ENCODE measurements at places on chromosomes 16 and 17.

DNA sequence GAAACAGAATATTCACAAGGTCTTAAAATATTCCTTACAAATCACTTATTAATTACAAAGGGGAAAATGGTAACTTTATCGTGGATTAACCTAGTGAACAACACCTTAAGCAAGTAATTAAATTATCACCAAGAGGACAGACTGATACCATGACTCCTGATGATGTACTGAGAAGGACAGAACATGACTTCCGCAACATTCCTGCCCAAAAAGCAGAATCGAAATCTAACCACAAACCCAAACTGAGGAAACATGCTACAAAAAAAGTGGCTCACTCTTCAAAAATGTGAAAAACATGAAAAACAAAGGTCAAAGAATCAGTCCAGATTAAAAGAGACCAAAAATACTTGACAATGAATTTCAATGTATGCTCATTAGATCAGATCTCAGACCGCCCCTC is 151.5 kb downstream of the AATF start:
- no peak for DNase-seq

DNA sequence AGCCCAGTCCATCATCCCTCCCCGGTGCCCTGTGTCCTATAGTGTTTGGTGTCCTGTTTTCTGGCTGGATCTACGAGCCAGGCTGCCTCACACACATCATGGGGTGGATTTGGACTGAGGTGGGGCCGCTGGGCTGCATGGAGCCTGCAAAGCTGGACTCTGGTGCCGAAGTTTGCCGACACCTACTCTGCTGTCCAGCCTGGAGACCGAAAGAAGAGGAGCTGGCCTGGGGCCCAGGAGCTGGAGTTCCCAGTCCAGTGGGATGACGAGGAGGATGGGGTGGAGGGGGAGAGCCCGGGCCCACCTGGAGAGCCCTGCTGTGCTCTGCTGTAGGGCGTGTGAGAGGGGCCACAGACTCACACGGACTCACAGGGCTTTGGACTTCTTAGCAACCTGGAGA is 40.3 kb upstream of the ENPP7 start:
- no peak for DNase-seq

GRCh38 chr16:19163215-19163614 is 4.8 kb upstream of the SYT17 start:
- DNase-seq = no peak

GRCh38 chr17:17641621-17642409 is 39.4 kb upstream of the RAI1 start:
- DNase-seq = peak; percentile 74

DNA sequence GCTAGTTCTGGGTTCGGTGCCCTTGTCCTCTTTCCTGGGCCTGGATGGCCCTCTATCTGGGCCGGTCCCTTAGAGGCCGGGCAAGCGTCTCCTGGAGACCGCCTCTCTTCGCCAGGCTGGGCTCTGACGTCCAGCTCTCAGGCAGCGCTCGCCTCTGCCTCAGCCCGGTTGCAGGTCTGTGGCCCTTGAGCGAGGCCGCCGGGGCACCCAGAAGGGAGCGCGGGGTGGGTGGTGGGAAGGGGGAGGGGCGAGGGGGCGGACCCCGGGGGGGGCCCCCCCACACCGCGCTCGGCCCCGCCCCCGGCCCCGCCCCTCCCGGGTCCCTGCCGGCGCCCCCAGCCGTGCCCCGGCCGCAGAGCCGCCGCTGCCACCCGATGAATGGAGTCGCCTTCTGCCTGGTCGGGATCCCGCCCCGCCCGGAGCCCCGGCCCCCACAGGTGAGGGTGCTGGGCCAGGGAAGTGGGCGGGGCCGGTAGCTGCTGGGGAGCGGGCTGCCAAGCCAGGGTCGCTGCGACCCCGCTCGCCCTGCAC is at the start of gene ARHGAP23:
Gene ARHGAP23 (plus strand): TSS at position 353 of the 531 bp plus-strand sequence. CDS start 22 bp downstream, at position 375.
- peak; percentile 12 for DNase-seq

DNA sequence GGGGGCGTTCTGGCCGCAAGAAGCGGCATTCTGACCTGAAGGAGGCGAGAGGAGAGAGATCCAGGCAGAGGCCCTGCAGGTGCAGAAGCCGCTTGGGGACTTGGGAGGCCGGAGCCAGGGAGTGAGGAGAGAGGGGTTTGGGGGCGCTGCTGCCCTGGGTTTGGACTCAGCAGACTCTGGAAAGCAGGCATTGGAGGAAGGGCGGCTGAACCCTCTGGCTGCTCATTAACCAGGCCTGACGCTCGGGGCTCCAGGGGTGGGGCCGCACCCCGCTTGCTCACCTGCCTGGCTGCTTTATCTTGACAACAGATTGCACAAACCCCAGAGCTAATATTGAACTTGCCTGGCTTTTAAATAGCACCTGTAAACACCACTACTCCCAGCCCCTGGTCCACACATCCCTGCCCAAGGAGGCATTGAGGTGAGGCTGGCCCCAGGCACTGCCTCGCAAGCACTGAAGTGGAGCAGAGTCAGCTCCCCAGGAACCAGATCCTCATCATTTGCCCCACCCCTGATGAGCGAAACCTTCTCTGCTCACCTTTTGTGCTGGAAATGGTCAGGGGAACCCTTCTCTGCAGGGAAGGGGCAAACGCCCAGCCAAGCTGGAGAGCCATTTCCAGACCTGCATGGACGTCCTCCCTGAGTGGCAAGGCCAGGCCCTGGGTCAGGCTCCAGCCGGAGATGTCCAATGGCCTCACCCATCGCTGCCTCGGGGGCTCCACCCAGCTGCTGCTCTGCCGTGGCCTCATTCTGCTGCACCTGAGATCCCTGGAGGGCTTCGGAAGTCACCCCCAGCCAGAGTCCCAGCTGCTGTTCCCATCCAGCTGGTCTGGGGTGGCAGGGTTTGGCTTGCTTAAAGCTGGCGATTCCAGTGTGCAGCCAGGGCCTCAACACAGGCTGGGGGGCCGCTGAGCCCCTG is 190.2 kb upstream of the GSE1 start:
- DNase-seq = no peak

GRCh38 chr17:47802341-47803022 is 19.1 kb downstream of the OSBPL7 start:
- DNase-seq = peak; percentile 57

- DNase-seq = no peak
Measured at GRCh38 chr17:68248891-68249290, 1.0 kb downstream of the AMZ2 start.

GRCh38 chr16:2174396-2175131 is 19.0 kb downstream of the TRAF7 start:
- DNase-seq = no peak

DNA sequence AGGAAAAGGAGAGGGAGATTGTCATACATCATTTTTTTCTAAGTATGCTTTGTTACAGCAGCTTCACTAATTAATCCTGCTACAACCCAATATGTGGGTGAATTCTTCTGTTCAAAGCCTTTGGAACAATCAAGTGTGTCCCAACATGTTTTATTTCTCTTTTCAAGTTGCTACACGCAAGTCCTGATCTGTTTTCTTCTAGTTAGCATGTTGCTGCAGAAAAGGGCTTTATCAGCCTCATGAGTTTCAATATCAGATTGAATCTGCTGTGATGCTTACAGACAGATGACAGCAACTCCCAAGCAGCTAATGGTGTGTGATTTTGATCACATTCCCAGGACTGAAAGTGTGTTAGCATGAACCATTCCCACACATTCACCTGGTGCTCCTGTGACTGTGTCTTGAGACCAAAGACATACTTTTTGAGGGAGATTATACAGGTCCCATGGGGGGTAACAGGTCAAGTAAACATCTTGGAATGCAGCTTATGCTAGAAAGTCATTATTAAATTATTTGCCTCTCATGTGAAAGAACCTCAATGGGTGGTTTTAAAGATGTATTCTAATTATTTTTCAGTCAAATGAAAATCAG is 96.9 kb upstream of the KCNJ16 start:
- no peak for DNase-seq

DNA sequence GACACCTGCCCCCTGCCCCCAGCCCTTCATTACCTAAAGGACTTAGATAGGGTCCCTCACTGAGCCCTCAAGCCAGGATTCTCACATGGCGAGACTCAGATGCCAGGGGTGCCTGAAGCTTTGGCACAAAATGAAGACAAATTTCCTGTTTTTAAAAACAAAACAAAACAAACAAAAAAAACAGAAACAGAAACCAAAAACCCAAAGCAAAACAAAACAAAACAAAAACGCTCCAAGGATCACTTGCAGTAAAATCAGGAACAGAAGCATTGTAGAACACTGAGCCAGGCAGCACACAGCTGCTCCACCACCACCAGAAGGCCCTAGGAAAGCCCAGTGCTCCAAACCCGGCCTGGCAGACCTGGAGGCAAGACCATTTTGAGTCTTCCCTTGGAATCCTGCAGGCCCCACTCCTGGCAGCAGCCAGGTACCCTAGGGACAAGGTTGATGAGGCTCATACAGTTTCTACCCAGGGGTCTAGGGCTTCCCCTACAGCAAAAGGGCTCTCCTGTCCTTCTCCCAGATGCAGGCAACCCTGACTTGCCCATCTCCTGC is 20.8 kb downstream of the MYO18A start:
- DNase-seq = no peak

DNA sequence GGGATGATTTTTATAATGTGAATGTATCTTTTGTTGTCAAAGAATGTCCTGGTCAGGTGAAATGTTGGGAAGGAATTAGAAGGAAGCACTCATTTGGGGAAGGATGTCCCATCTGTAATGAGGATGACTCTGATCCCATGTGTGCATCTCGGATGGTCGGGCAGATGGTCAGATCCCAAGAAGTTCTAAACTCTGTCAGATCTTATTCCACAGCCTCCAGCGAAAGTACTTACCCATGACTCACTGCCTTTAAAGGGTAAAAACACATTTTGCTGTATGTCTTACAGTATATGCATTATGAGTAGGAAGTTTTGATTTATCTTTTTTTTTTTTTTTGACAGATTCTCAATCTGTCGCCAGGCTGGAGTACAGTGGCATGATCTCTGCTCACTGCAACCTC is 548 bp upstream of the KRTAP4-11 start:
- no peak for DNase-seq

- DNase-seq = no peak
Measured at GRCh38 chr17:17801800-17802481, 34.8 kb downstream of the SREBF1 start.

DNA sequence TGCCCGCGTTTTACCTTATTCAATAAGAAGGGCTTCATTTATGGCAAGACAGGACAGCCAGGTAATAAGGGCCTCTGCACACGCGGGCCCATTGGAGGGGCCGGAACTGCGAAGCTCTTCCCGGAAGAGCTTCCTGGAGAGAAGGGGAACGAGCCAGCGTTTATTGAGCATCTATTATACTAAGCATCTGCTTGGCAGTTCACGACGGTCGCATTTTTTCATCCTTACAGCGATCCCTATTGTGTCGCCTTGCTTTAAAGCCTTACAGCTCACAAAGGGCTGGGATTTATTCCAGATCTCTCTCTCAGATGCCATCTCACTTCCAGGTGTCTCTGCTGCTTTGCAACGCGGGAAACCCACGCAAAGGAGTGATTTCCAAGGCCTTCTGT is 546 bp downstream of the ZPBP2 start:
- no peak for DNase-seq

- DNase-seq = no peak
Measured at GRCh38 chr16:60073376-60073775, 1339.3 kb upstream of the GOT2 start.

- DNase-seq = no peak
Measured at GRCh38 chr17:78127888-78128550, 536 bp downstream of the TMC6 start.

- peak; percentile 55 for DNase-seq
Measured at GRCh38 chr16:89184933-89185794, 13.6 kb downstream of the CDH15 start.

DNA sequence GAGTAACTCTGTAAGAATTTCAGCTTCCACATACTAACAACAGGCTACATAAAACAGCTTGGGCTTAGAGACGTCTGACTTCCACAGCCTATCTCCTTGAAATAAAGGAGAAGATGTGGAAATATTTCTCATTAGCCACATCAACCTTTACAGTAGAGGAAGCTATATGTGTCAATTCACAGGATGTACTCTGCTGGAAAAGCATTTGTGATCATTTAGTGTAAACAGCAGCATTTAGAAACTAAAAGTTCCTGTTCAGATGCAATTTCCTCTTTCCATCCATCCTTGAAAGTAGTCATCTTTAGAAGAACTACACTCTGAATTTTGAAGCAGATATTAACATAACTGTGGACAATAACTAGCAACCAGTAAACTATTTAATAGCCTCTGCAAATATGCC is 46.2 kb downstream of the XPO6 start:
- DNase-seq = no peak

- DNase-seq = no peak
Measured at GRCh38 chr17:3994221-3994576, 30.0 kb upstream of the ATP2A3 start.

DNA sequence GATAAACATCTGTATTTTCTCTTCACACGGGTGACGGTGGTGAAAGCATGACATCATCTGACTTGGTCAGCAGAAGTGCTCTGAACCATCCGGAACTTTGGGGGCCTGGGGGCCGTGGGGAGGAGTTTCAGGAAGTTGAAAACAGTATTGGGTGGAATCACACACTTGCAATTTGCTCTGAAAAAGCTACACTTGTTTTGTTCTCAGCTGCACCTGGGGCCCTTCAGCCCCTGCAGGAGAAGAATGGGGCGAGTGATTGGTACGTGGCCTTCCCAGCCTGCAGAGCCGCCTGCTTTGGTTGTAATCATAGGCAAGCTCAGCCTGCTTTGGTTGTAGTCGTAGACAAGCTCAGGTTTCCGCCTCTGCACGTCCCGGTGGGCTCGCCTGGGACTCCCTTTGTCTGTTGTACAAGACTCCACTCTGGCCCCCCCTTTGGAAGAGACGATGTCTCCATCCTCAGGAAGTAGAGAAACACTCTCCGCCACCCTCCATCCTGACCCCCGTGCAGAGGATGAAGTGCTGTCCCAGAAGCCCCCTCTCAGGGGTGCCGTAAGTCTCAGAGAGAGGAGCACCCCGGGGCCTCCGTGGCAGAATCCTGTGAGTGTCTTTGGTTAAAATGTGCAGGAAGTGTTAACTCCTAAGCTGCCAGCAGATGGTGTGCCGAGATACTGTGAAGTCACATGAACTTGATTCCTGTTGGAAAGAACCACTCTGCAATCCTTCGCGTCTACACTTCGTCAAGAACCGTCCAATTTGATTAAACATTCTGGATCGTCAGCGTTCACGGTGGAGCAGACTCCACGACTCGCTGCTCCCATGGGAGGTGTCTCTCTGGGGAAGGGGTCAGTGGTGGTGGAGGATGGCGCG is 5.4 kb downstream of the BANP start:
- peak; percentile 69 for DNase-seq

GRCh38 chr16:29674188-29674587 is 4.8 kb upstream of the QPRT start:
- DNase-seq = no peak

DNA sequence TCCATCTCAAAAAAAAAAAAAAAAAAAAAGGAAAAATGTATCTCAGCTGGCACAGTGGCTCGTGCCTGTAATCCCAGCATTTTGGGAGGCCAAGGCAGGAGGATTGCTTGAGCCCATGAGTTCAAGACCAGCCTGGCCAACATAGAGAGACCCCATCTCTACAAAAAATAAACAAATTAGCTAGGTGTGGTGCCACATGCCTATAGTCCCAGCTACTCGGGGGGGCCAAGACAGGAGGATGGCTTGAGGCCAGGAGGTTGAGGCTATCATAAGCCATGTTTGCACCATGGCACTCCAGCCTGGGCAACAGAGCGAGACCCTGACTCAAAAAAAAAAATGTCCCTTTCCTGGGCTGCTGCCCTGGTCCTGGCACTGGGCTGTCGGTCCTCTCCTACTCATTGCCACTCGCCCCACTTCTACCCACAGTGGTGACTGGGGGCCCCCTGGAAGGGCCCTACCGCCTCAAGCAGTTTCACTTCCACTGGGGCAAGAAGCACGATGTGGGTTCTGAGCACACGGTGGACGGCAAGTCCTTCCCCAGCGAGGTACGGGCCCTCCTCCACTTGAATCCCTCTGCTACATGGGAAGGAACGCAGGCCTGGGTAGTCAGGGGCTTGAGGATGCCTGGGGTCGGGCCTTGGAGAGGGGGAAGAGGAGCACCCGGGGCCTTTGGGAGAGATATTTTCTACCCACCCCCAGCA is 6.1 kb downstream of the CA7 start:
- no peak for DNase-seq
